ENCODE measurements at places on chromosomes 11 and 22.

GRCh38 chr11:22472306-22472705 is 134.1 kb downstream of the SLC17A6 start:
- no peak for DNase-seq

- no peak for DNase-seq
Measured at GRCh38 chr11:91247009-91247735, 977.4 kb upstream of the FAT3 start.

DNA sequence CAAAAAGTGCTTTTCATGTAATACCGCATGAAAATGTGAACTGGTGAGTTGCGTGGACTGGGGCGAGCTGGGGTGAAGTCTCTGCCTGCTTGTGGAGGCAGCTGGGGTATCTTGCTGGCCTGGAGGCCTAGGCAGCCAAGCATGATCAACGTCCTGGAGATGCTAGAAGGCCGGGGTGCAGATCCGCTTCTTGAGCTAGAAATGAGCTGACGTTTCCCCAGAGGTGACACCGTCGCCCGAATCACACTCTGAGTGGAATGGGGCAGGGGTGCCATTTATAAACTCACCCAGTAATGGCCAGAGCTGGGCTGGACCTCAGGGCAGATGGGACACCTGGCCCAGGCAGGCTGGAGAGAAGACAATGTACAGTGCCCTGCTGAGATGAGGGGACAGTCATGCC is 1513.0 kb downstream of the TBC1D22A start:
- DNase-seq, result no peak

- no peak for DNase-seq
Measured at GRCh38 chr11:1887451-1888346, 4.0 kb downstream of the PRR33 start.

DNA sequence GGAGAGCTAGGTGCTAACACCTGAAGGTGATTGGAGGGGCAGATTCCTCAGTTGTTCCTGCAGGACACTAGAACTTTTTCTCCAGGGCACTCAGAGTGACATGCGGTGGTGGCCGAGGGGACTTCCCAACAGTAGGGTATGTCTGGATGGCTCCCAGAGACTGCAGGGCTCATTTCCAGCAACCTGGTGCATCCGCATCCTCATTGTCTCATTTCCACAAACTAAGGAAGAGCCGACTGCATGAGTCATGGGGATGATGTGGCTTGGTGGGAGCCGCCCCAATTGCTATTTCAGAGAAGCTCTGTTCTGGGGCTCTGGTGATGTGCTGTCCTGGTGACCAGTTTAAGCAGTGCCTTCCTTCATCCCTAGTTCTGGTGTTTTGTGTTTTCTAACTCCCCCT is 2.8 kb upstream of the ROBO4 start:
- DNase-seq, result no peak

All from stimulated activated CD4-positive, alpha-beta T cell treated with anti-CD3 and anti-CD28 coated beads, Interleukin-1b, Interleukin-23, amount 100 ng/mL, for 1 hour (primary cell).